ENCODE measurements at places on chromosomes 4 and X.
A peak's percentile ranks its signal among the peaks of the same experiment; 100 is the strongest.

DNA sequence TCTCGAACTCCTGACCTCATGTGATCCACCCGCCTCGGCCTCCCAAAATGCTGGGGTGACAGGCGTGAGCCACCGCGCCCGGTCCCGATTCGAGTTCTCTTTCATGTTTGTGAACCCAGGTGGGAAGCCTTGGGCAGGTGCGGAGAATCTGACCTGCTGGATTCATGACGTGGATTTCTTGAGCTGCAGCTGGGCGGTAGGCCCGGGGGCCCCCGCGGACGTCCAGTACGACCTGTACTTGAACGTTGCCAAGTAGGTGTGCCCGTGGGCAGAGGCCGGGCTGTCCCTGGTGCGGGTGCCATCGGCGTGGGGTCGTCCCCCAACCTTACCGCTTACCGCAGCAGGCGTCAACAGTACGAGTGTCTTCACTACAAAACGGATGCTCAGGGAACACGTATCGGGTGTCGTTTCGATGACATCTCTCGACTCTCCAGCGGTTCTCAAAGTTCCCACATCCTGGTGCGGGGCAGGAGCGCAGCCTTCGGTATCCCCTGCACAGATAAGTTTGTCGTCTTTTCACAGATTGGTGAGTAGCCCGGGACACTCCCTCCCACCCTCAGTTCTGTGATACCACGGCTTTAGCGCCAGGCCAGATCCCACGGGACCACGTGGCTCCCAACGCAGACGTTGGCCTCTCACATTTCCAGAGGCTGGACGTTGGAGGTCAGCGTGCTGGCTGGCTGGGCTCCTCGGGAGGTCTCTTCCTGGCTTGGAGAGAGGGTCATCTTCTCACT lies 15.6 kb downstream of the IL3RA start:
- DNase-seq = no peak

DNA sequence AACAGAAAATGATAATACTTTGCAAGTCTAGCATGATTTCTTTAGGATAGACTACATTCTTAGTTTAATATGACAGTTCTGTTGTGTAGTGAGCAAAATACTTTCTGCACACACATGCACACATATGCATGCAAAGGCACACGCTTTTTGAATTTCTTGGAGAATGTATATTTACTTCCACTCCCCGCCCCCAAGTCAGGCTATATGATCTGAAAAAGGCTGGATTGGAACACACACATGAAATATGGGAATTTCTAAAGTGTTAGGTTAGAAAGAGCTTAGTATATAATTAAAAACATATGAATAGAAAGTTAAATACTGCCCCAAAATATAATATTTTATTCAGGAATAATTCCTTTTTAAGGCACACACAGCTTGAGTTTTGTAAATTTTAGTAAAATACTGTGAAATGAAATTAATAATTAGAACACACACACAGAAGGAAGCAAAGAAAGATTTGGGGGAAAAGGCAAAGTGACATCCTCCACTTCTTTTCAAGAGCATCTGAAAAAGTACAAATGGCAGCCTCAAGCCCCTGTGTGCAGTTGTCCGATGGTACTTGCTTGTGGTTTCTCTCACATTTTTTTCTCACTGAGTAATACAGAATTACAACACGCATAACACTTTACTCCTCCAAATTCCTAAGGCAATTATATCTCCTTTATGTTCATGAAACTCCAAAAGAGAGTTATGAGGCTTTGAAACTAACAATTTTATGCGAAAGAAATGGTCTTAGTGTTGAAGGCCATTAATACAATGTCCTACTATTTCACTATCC lies 228.9 kb upstream of the ETNPPL start:
- DNase-seq = no peak

- no peak for DNase-seq
These were observed 130.2 kb downstream of the ENOX2 start for GRCh38 chrX:130772776-130773143.

DNA sequence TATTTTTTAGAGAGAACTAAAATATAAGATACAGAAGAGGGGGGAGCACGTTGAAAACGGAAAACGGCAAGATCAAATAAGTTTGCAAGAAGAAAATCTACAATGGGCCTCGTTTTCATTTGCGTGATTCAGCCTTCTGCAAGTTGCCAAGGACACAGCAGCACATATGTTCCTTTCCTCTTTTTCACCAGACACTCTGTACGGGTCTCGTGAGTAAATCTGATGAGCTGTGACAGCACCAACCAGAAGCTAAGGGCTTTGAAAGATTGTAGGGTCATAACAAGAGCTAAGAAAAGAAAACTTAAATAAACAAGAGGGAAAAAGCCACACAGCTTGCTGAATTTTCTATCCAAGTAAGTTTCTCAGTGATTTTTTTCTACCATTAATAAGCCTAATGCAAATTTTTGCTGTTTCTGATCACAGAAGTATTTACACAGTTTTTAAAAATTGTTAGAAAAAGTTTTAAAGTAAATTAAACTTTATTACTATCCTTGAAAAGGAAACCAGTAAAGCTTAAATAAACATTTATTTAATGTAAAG lies 63.4 kb downstream of the SCML2 start:
- no peak for DNase-seq

- DNase-seq = no peak
These were observed 44.0 kb downstream of the CLDN22 start for GRCh38 chr4:183276106-183276505.

DNA sequence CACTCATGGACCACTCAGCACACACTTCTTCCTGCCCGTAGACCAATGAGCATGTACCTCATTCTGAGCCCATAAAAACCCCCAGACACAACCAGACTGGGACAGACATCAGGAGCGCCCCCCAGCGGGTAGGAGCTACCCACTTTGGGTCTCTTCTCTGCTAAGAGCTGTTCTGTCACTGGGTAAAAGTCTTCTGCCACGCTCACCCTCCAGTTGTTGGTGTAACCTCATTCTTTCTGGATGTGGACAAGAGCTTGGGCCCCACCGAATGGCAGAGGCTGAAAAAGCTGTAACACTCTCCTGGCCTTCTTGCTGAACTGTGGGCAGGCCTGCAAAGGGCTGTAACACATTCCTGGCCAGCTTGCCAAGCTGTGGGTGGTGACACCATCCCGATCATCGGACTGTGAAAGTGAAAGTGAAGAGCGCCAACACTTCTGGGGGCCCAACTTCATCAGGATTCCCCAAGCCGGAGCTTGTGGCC lies 137.6 kb downstream of the TECRL start:
- no peak for DNase-seq

DNA sequence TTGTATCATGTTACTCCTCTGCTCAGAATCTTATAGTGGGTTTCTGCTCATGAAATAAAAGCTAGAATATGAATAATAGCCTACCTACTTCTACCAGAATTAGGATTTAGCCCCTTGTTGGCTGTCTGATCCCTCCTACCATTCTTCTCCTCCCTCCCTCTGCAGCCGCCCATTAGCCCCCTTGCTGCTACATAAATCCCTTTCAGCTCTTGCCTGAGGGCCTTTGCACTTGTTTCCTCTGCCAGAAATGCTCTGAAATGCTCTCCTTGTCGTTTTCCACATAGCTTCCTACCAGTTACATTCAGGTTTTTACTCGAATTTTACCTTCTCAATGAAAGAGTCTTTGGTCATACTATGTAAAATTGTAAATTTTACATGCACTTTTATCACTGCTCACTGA lies 159.2 kb downstream of the ADGRL3 start:
- no peak for DNase-seq

DNA sequence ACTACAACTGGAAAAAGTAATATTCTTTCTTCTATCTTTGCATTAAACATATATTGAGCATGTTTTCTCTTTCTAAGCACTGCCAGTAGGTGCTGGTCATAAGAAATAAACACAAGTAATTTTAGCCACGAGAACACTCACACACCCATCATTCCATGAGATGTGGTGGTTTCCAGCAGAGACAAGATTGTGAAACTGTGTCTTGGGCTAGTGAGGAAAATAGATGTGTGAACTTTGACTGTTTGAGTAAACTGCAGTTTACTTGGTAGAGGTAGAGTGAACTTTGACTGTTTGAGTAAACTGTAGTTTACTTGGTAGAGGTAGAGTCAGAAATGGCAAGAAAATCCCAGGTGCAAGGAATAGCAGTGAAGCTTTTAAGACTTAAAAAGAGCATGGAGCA lies 300.9 kb upstream of the HS3ST1 start:
- DNase-seq = no peak

GRCh38 chrX:70456256-70456655 lies 11.6 kb downstream of the DLG3 start:
- DNase-seq = no peak

GRCh38 chr4:85736571-85736970 lies 261.6 kb downstream of the ARHGAP24 start:
- no peak for DNase-seq

DNA sequence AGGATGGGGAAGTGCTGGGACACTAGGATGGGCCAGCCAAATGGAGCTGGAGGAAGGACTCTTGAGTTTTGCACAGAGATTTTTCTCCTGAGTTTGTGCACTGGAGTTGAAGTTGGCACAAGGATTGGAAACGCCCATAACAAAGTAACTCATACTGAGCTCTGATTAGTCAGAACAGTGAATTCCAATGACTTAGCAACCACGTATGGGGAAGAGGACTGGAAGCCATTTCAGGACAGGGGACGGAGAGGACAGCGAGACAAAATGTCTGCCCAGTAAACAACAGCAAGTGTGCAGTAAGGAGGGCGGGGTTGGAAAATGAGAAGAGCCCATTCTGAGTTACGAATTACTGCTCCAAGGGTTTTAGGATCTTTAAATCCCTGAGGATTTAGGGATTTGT lies 5.9 kb downstream of the RIPPLY1 start:
- DNase-seq = no peak

GRCh38 chr4:175932116-175932515 lies 120.1 kb upstream of the GPM6A start:
- no peak for DNase-seq

DNA sequence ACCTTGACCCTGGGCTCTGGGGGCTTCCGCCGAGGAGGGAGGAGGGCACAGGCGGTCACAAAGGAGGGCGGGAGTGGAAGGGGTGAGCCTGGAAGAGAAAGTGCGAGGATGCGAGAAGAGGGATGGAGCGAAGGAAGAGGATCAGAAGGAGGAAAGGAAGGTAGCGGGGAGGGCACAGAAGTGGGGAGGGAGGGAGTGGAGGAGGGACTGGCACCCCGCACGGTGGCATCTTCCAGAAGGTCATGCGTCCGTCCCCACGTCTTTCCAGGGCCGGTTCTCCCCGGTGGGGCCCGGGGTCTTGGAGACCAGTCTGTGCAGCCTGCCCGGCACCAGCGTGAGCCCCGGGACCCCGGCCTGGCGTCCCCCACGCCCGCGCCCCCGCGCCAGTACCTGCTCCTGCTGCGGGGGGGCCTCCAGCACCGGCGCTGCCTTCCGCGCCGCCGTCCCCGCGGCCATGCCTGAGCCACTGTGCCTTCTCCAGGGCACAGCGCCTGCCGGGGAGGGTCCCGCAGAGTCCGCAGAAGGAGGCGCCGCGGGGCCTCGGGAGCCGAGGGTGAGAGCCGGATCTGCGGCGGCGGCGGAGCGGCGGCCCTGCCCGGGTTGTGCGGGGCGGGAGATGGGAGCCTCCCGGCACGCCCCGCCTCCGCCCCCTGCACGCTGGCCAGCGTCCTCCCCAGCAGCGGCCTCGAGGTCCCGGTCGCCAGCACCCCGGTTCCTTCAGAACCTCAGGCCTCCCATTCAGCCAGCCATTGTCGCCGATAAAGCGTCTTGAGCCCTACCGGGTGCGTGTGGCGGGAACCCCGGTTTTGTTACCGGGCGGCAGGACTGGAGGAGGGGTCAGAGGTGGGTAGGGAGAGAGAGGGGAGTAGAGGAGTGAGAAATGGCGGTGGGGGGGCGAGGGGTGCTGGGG lies at the start of gene RNF175:
RNF175 (minus strand) TSS at position 618 of the 910 bp plus-strand sequence; CDS start at position 456, 162 bp downstream.
- peak; percentile 55 for DNase-seq

DNA sequence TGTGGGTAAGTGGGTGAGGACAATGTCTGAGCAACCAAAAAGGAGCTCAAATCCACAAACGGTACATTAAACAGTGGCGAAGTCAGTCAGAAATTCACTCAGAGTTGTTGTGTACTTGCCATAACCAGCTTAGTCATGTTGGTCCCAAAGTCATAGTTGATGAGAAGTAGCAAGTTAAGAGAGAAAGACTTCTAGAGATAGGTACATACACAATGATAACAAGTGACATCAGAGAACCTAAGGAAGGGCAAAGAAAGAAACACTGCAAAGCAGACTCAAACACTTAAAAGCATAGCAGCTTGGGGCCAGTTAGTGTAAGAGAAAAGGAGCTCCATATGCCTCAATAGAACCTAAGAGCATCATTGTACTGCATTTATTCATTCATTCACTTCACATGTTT lies 30.2 kb downstream of the DYNLT3 start:
- DNase-seq = no peak

DNA sequence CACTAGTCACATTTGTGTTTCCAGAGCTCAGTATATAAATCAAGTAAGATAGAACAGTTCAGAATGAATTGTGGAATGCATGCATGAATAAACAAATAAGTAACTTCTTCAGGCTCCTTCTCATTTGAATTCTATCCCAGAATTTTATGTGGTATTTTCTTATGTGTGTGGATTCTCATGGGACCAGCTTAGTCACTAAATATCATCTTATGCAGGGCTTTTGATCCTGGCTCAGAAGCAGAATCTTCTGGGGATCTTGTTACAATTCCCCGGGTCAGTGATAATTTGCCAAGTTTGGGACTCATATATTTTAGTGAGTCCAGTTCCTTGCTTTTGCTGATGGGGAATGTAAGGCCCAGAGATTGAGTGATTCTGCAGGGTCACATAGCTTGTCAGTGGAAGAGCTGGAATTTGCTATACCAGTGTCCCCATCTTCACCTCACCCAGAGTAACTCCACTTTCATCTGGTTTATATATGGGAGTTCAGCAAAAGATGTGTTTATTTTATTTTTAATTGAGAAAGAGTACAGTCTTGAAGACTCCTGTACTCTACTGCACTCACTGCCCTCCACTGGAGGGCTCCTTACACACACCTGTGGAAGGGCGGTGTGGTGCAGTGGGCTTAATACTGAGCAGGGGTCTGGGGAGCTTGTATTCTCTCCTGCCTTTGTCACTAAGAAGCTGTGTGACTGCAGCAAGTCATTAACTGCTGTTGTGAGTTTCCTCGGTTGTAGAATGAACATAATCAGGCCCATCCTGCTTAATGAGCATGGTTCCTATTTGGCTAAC lies 198.2 kb upstream of the CXorf66 start:
- no peak for DNase-seq

DNA sequence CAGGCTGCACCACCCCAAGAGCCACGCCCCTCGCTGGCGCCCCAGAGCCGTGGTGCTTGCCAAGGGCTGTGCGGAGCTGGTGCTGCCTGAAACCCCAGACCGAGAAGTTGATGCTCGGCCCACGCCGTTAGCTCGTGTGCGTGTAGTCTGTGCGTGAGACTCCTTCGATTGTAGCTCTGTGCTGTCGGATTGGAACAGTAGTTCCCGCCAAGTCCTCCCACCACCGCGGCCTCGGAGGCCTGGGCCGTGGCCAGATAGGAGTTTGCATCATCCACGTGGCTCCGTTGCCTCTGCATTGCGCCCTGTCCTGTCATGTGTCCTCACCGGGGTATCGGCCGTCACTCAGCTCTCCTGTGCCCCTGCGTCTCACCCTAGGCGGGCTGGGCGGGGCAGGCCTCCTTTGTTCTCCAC lies 24.2 kb downstream of the TNIP2 start:
- no peak for DNase-seq

All from mesothelial cell of epicardium (in vitro differentiated cells).